Right renal pelvis (tissue), 4 donors: ENCODE measurements at places on chromosomes 4 and X. TPM values are rescaled to one million over a fixed set of nuclear protein-coding genes. Genes with fewer than 3 reads are reported as not detected.

GRCh38 chrX:134774190-134775048 lies 116.1 kb upstream of the PLAC1 start:
- DNase-seq, result no peak

- no peak for DNase-seq
These were observed 110.2 kb upstream of the ADRA2C start for GRCh38 chr4:3655963-3656362.

DNA sequence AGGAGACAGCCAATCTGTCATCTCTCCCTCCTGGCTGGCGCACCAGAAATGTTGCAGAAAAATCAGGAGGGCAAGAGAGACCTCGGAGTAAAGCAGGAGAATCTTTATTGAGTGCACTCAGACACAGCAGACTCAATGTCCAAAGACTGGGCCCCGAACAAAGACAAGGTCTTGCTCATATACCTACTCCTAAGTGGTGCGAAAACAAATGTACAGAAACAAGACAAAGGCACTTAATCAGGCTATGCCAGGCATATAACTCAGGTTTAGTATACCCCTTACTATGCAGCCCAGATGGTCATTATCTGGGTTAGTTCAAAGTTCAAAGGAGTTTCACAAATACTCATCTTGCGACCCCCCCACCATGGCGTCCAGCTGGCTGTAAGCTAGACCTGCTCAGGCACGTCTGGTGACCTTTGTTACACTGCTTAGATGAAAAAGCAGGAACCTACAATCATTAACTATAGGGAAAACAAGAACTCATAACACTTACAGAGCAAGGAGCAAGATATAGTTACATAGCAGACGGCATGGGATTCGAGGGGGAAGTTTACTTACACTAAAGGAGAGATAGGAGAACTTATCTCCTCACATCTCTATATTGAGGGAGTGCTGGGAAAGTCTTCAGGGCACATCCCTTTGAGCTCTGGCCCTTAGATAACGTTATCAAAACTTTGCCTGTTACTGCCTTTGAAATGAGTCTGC lies 27.5 kb downstream of the SULT1E1 start:
- no peak for DNase-seq

- no peak for DNase-seq
These were observed 129.6 kb upstream of the QRFPR start for GRCh38 chr4:121510341-121510874.

DNA sequence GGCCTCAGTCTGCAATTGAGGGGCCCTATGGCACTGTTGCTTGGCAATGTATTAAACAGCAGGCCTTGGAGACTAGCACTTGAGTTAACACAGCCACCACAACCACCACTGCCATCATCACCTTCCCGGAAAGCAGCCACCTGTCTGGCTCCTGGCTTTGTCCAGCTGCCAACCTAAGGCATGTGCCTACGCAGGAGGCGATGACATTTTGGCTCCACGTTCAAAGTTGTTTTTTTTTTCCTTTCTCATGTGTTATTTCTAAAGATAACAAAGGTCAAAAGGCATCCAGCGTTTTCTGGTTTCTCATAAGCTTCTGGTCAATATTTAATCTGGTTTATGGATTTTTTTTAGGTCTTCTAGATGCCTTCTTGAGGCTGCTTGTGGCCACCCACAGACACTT lies 7.5 kb downstream of the CLDN2 start:
- DNase-seq, result no peak

RNF212 gene
- polyA plus RNA-seq, result 12.9 TPM

TLR3 gene
- polyA plus RNA-seq, result 16.1 TPM

DNA sequence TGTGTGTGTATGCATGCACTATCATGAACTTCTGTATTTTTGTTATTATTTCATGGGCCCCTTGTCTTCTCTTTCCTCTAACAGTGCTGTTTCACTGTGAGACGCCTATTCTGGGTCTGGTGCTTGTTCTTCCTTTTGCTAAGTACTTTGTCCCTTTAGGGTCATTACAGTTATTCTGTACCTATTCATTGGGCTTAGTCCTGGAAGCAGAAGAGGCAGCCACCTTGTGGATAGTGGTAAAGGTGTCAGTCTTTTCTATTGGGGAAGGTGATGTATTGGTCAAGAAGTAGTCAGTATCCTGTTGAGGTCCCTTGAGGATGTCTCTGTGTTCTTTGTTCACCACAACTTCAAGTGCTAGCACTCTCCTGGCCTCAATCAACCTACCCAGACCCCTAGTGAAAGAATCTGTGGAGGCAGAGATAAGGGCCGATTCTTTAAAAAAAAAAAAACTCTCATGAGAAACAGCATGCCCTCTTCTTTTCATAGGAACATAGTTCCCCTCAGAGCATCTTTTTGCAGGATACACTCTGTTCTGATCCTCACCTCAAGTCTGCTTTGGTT lies 593.8 kb downstream of the SPRY1 start:
- no peak for DNase-seq

DNA sequence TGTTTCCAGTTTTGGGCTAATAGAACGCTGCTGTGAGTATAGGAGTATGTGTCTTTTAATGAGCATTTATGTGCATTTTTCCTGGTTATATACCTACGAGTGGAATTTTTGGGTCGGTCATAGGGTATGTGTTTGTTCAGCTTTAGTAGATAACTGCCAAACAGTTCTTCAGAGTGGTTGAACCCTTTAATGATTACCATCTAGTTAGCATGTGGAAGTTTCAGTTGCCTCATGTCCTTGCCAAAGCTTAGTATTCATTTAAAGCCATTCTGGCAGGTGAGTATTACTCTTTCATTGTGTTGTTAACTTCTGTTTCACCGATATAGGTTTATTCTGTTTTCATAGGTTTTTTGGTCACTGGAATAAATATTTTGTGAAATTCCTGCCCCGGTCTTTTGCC lies 229.1 kb downstream of the ARHGAP10 start:
- no peak for DNase-seq

COL25A1 gene
- 11.9 TPM for polyA plus RNA-seq

- DNase-seq, result no peak
These were observed 875.8 kb upstream of the SLIT2 start for GRCh38 chr4:19375931-19376330.

ANXA3 gene
- polyA plus RNA-seq, result 26.5 TPM

DNA sequence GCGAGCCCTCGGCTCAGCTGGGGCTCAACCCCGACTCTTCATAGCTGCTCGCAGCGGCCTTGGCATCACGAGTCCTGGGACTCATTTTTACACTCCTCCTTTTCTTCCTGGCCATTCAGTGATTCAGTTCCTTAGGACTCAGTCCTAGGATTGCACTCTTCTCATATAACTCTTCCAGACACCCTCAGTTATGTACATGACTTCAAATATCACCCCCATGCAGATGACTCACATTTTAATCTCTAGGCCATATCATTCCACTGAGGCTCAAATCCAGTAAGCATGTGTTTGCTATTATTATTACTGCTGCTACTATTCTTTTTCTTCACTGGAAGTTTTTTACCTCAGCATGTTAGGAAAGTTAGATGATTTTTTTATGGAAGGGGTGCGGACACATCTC lies 14.4 kb downstream of the ITGB1BP2 start:
- DNase-seq, result no peak

- no peak for DNase-seq
These were observed 173.5 kb upstream of the FMR1 start for GRCh38 chrX:147738265-147738664.

- DNase-seq, result no peak
These were observed 311.3 kb upstream of the HS3ST1 start for GRCh38 chr4:11739992-11740391.

PRSS12 gene
- 12.2 TPM for polyA plus RNA-seq

GRCh38 chr4:24743927-24744326 lies 51.4 kb upstream of the SOD3 start:
- no peak for DNase-seq

- no peak for DNase-seq
These were observed 53.5 kb downstream of the DCLK2 start for GRCh38 chr4:150131581-150132228.

SPANXB1 gene
- polyA plus RNA-seq, result not detected

UGT2B28 gene
- polyA plus RNA-seq, result 0.14 TPM

DNA sequence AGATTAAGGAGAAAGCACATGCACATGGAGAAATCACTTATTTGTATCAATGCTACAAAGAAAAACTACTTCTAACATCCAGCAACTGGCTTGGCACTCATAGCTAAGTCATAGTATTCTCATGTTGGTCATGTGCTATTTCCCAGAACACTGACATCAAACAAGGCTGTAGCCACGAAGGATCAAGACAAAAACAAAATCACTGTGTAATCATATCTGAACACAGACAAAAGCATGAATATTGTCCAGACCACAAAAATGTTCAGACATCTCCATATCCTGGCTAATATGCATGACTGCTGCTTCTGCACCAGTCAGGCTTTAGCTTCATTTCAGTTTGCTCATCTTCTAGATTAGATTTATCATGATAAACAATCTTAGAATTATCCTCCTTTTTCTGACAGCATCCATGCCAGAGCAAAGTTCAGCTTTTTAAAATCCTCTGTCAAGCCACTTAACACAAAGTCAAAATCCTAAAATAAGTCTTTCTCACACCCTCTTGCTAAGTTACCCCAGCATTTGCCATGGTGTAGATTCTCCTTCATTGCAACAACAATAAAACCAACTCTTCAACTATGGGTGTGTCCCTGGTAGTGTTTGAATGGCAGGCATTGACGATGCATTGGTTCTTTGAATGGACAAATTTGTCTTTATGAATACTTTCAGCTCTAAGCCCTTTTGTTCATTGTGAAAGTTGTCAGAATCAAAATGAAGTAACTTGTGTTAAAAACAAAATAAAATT lies 39.1 kb upstream of the NPFFR2 start:
- DNase-seq, result no peak

DNA sequence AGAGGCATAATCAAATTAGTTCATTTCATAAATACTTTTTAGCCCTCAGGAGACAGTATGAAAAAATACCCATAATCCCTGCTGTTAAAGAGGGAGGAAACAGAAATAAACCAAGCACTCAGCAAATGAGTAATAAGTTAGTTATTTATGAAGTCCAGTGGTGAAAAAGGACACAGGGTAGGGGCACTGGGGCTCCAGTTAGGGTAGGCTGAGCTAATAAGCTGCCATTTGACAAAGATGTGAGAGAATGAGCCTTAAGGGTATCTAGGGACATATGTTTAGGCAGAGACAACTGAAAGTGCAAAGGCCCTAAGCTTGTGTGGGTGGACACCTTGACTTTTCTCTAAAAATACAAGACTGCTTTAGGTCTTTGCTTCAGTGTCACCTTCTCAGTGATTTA lies 94.4 kb downstream of the IL15 start:
- no peak for DNase-seq

DNA sequence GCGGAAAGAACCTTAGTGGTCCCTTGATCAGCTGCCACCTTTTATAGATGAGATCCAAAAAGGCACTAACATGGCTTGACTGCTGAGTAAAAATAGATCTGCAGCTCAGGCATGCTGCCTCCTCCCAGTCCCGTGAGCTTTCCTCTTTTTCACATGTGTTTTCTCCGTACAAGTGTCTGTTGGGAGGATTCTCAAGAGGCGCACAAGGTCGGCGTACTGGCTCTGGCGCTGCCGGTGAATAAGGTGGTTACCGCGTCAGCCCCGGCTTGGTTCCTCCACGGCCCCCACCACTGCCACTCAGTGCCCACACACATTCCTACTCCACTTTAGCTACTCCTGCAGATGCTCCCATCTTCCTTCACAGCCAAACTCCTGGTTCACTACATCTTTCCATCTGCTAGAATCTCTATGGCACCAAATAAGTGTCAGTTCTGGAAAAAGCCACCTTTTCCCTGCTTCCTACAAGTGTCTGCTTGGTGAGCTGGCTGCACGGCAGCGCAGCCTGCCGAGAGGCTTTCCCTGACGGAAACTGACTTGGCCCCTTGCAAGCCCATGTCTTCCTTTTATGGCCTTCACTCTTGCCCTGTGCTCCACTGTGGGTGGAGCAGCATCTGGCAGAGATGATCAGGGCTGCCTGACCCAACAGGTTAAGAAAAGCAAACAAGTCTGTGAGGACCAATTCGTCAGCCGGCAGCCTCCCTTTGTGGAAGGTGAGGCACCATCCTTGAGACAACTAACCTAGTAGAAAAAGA lies 99.8 kb downstream of the KLHL8 start:
- no peak for DNase-seq

PF4V1 gene
- 0.46 TPM for polyA plus RNA-seq

ASMT gene
- 0.08 TPM for polyA plus RNA-seq

- DNase-seq, result no peak
These were observed 4.8 kb downstream of the ANXA10 start for GRCh38 chr4:168097161-168097560.

DNA sequence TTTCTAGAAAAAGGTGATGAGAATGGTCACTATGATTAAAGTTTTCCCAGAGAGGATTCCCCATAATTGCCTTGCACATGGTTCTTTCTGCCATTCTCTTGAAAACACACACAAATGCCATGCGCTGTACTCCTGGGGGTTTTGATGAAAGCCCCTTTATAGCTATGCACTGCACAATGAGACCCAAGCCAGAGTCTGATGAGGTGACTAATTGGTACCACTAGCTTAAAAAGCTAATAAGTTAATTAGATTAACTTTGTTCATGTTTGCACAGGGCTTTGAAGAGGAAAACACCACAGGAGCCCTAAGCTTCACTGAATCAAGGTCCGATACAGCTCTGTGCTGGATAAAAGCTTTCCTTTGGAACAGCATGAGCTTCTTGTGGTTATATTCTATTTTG lies 132.2 kb downstream of the NKX6-1 start:
- DNase-seq, result no peak

DNA sequence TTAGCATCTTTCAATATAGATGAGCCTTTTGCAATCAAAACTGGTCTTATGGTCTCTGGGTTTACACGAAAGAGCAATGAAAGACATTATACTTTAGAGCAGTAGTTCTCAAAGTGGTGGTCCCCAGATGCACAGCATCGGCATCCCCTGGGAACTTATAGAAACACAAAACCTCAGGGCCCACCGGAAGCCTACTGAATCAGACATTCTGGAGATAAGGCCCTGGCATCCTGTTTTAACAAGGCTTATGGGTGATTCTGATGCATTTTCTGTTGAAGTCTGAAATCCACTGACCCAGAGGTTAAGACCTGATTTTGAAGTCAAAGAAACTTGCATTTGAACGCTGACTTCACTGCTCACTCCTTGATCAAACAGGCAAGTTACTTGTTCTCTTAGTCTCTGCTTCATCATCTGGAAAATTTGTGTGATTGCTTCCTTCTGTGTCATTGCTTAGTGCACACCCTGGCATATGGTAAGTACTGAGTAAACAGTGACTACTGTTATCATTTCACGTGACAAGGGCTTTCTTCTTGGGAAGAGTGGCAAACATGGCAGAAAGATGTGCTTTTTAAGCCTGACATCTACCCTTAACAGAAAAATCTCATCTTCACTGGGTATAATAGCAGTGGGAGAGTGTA lies 14.5 kb downstream of the CHRNA9 start:
- no peak for DNase-seq
